ENCODE measurements at places on chromosomes 7 and 10.

GRCh38 chr10:131453721-131454634 is 142.5 kb upstream of the TCERG1L start:
- no peak for DNase-seq

GRCh38 chr7:55140941-55141278 is 122.1 kb downstream of the EGFR start:
- no peak for DNase-seq

DNA sequence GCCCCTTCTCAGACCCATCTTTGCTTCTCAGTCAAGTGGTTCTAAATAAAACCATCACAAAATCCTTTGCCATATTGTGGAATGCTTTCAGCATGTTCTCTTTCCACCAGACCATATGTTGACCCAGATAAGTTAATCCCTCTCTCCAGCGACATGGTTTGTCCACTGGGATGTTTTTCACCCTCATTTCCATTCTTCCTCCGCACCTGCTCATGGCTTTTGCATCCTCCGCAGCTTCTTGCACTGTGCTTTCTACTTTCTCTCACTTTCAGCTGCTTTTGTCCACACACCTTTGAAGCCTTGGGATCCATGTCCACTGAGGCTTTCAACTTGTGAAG is 52.3 kb upstream of the WAC start:
- DNase-seq, result no peak

DNA sequence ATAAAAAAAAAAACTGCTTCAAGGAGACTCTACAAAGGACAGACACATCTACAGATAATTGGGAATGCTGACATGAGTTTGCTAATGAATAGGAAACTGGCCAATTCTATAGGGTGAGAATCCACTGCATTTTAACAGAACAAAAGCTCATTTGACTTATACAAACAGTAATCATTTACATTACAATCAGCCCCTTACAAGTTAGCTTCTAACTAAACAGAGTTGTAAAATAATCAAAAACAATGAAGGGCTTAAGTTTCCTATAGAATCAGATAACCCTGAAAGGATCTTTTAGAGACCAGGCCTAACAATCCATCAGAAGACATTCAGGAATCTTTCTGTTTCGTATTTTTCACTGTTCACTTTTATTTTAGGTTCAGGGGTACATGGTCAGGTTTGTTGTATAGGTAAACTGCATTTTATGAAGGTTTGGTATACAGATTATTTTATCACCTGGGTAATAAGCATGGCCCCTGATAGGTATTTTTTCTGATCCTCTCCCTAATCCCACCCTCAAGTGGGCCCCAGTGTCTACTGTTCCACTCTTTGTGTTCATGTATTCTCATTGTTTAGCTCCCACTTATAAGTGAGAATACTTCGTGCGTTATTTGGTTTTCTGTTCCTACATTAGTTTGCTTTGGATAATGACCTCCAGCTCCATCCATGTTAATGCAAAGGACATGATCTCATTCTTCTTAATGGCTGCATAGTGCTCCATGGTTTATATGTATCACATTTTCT is 131.3 kb upstream of the NOBOX start:
- DNase-seq, result no peak

- DNase-seq, result no peak
Observed at GRCh38 chr10:111275091-111275490, 198.3 kb downstream of the ADRA2A start.

DNA sequence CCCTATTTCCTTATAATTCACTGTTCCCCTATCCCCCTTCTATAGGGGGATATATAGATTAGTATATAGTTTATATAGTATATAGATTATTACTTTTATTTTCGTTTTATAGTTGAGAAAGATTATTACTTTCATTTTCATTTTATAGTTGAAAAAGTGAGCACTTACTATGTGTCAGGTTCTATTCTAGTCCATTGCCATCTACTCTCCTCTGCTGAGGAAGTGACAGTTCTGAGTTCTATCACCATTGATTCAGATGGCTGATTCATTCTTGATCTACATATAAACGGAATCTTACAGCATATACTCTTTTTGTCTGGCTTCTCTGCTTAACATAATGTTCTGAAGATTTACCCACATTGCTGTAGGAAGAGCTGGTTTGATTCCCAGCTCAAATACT is 20.7 kb upstream of the CAV2 start:
- DNase-seq, result no peak

GRCh38 chr7:149815661-149816266 is 22.4 kb upstream of the ZNF862 start:
- DNase-seq, result no peak

DNA sequence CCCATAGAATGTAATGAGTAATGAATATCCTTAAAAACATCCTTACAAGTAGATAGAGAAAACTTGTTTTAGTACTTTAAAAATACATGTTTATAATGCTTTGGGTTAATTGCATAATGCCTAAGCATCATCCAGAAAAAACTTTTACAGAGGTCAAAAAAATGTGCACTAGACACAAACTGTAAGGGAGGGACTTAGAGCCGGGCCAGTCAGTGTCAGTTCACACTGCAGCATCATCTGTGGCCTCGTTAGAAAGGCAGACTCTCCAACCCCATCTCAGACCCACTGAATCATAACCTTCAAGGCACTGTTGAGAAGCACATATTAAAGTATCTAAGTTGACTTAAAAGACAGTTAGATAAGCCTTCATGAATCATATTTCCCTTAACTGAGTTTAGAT is 230.1 kb upstream of the PRPS1L1 start:
- no peak for DNase-seq

GRCh38 chr10:97234400-97234799 is 48.6 kb upstream of the SLIT1 start:
- DNase-seq, result no peak

DNA sequence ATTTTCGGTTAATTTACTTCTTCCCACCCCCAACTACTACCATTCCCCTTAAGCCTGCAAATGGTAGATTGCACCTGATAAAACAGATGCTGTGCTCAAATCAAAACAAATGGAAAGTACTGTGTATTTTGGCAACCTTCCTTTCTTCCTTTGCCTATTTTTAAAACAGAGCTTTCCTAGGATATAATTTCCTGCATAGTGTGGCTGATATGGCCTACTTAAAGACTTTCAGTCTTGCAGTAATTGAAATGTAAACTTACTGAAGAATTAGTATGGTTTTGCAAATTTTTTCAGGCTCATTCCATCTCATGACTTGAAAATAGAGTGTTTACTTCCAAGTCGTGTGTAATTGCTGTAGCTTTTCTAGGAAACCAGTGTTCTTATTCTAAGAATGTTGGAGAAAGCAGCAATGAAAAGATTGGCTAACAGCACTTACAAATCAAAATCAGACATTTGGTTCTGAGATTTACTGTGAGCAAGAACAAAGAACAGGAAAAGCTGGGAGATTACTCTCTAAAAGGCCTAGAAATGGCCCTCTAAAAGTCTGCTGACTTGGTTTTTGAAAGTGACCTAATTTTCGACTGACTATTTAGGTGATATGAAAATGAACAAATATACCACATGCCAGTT is 52.0 kb downstream of the REEP3 start:
- no peak for DNase-seq

DNA sequence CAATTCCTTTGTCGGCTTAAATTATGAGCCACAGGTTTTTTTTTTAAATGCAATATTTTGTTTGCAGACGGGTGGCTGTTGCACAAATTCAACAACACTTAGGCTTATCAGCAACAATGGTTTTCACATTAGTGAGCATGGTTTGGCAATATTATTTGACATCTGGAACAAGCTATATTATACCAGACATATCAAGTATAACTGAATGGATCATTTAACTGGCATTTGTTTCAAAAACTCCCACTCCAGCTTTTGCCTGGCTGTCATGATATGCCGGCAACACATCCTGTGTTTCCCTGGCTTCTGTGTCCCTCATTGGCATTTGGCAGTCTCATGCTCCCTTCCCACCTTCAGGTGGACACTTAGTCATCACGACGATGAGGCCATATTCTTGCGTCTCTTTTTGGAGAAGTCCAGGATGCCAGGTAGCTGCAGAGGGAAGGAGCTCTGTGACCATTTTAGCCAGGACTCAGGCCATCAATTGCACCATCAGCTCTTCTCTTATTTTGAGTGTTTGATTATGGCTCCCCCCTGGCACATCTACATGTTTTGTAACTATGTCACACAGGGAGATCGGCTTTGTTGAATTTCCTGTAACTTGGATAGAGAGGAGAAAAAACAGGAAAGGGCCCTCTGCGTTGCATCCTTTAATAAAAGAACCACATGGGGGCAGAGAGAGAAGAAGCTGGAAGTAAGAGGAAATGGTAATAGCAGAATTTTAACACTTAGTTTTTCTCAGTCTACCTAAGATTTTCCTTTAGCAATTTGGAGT is 413.9 kb downstream of the LRMDA start:
- no peak for DNase-seq

DNA sequence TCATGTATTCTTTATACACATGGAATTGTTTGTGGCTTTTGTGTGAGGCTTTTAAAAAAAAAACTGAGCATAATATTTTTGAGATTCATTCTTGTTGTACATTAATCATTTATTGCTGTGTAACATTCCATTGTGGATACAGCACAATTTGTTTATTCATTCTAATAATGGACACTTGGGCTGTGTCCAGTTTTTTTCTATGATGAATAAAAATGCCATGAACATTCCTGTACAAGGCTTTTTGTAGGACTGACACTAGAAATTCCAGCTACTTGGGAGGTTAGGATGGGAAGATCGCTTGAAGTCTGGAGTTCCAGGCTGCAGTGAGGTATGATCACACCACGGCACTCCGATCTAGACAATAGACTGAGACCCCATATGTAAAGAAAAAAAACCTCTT is 254.3 kb upstream of the CACNA2D1 start:
- no peak for DNase-seq

- DNase-seq, result no peak
Observed at GRCh38 chr7:23012908-23013714, 819 bp downstream of the HYCC1 start.

- no peak for DNase-seq
Observed at GRCh38 chr10:119496273-119496672, 46.2 kb downstream of the RGS10 start.

GRCh38 chr7:24050991-24051560 is 232.9 kb upstream of the NPY start:
- no peak for DNase-seq

DNA sequence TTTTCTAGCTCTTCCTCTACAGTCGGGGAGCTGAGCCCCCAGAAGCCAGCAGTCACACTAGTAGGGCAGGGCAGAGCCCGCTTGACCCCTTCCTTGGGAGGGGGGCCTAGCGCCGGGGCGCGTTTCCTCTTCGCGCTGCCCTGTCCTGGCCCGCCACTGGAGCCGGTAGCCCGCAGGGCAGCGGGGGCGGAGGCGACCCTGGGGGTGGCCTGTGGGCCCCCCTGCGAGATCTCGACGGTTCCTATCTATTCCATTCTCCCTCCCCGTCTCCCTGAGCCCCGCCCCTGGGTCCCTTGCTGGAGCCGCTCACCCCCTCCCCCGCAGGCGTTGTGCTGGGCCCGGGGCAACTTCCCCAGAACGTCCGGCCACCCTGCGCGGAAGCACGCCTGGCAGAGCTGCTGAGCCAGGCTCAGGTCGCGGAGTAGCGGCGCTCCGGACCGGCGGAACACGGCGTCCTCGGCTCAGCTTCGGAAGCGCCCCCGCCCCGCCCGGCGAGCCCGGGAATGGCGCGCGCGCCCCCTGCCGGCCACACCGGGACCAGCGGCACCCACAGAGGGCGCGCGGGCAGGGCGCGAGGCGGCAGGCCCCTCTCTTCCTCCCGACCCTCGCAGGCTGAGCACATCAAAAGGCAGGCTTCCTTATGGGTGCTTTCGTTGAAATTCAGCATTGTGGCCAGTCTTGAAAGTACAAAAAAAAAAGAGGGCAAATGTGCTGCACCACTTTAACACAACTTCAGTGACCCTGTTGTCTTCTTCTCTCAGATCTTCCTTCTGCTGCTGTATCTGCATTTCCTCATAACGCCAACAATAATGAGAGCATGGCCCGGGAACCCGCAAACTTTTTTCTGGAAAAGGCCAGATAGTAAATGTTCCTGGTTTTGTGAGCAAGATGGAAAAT is 327.6 kb downstream of the TNS3 start:
- peak; percentile 66 for DNase-seq

DNA sequence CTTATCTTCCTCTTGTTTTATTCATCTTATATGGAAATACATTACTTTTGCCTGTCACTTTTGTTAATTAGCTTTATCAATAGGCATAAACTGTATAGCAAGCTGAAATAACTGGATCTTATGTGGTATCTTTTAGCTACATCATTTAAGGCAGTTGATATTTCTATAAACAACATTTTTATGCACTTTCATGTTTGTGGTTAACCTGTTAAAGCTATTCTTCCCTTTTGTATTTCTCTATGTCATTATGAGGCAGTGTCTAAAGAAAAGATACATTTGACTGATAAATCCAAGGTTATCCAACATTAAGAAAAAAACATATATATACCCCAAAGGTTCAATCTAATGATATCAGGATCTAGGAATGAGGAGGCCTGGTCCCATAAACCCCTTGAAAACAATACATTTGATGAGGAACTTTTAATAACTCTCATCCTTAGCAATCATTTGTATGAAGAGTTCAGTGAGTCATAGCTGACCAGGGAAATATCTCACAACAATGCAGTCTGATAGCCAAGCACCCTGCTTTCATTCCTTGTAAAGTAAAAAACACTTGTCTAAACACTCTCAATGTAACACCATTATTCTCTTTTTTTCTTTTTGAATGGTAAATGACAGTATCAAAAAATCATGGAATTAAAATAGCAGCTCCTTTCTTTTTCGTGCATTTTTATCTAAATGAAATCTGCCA is 300.9 kb downstream of the NEBL start:
- no peak for DNase-seq

DNA sequence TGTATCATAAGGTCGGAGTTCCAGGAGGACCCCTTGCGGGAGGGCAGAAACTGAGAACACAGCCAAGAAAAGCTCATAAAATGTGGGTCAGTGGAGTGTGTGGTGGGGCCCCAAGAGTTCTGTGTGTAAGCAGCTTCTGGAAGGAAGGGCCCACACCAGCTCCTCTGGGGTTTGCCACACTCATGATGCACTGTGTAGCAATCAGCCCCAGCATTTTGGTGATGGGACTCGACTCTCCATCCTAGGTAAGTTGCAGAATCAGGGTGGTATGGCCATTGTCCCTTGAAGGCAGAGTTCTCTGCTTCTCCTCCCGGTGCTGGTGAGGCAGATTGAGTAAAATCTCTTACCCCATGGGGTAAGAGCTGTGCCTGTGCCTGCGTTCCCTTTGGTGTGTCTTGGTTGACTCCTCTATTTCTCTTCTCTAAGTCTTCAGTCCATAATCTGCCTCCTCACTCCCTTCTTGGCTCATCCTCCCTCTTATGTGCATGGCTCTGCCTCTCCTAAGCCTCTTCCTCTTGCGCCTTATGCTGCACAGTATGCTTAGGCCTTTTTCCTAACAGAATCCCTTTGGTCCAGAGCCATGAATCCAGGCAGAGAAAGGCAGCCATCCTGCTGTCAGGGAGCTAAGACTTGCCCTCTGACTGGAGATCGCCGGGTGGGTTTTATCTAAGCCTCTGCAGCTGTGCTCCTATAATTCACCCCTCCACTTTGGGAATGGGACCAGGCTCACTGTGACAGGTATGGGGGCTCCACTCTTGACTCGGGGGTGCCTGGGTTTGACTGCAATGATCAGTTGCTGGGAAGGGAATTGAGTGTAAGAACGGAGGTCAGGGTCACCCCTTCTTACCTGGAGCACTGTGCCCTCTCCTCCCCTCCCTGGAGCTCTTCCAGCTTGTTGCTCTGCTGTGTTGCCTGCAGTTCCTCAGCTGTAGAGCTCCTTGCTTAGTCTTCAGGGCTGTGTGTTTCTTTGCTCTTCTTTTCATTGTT is 17.8 kb downstream of the PRSS2 start:
- DNase-seq, result no peak

GRCh38 chr10:58648131-58648530 is 135.5 kb downstream of the BICC1 start:
- no peak for DNase-seq
